ENCODE measurements at places on chromosomes 4 and X. TPM values are rescaled to one million over a fixed set of nuclear protein-coding genes. Genes with fewer than 3 reads are reported as not detected.

DNA sequence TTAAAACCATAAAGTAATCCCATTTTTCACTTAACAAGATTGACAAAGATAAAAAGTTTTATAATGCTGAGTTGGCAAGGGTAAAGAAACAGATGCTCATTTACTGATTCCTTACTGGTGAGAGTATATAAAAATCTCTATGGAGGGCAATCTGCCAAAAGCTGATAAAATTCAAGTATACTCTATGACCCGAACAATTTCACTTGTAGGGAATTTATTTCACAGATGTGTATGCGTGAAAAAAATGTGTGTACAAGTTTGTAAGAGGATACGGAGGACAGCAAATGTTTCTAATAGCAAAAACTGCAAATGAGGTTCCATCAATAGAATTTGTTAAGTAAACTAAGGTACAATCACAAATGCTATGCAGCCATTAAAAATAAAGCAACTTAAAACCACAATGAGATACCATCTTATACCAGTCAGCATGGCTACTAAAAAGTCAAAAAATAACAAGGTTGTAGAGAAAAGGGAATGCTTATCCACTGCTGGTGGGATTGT, 23.4 kb downstream of the DHX15 start:
- DNase-seq, result no peak

GRCh38 chr4:124202099-124202498, 510.4 kb downstream of the ANKRD50 start:
- DNase-seq, result no peak

DNA sequence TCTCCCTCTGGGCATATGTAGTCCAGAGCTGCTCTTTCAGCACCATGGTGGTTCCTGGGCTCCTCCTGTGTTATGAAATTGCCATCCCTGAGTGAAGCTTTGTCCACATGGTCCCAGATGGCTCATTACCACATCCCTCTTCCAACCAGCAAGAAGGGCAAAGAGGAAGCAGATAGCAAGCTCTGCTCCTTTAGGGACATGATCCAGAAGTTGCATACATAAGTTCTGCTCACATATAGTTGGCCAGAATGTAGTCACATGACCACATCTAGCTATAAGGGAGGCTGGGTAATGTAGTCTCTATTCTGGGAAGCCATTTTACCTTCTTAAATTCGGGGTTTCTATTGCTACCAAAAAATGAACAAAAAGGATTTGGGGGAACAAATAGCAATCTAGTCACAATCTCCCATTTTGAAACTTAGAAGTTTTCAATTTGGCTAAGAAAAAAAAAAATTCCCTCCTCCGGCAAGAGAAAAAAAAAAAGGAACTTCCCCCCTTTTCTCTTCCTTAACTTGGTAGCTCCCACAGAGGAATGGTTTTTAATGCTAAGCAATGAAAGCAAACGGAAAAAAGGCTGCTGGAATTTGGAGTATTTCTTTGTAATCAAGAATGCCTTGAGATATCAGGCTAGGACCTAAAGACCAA, 88.2 kb upstream of the USP9X start:
- DNase-seq, result no peak

GRCh38 chrX:13515211-13515930, 54.0 kb upstream of the EGFL6 start:
- no peak for DNase-seq

- DNase-seq, result no peak
Observed at GRCh38 chr4:86744570-86744969, 104.6 kb downstream of the SLC10A6 start.

The UTP3 gene
- 28.0 TPM for total RNA-seq

The MCF2 gene
- total RNA-seq, result 0.11 TPM
